ENCODE measurements at places on chromosomes 2 and 18. TPM values are rescaled to one million over a fixed set of nuclear protein-coding genes. Genes with fewer than 3 reads are reported as not detected.

BOLL gene
- 0.51 TPM for total RNA-seq

SMYD1 gene
- total RNA-seq, result not detected

ATAD2B gene
- 25.9 TPM for total RNA-seq

PDCD1 gene
- total RNA-seq, result 69.1 TPM

DNA sequence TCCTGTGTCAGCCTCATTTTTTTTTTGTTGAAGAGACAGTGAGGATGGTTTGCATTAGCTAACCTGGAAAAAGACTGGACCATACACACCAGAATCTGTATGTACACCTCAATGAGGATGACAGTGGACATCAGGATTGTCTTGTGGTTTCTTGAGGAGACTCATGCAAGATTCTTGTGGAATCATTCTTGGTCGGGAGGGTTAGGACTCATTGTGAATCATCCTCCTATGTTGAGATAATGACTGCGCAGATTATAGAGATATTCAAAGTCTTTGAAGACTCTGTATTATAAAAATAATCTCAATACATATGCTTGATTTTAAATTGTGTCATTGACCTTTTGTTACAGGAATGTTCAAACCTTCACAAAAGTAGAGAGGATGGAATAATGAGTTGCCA lies 49.1 kb upstream of the DOCK10 start:
- DNase-seq, result no peak

DNA sequence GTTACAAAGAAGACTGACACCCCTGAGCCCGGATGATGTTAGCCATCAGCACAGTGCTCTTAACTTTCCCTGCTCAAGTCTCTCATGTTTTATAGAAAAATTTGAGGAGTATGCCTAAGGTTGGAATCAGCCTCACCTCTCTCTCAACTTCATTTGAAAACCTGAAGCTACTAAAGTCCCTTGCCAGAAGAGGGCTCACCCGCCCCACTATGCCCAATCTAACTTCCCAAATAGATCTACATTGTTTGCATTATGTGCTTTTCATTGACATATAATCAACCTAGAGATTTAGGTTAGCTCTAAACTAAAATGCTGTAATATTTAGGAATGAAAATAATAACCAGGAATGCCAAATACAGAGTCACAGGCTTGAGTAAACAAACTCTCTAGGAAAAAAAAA lies 305.4 kb downstream of the NCKAP5 start:
- DNase-seq, result no peak

- DNase-seq, result no peak
These were observed 462.9 kb downstream of the TXNL1 start for GRCh38 chr18:56175330-56176001.
